ENCODE measurements at places on chromosomes 11 and 22. TPM values are rescaled to one million over a fixed set of nuclear protein-coding genes. Genes with fewer than 3 reads are reported as not detected.

Gene C11orf86
- polyA plus RNA-seq: not detected

Gene P2RY6
- polyA plus RNA-seq: 1.0 TPM

Gene TIMP3
- 137 TPM for polyA plus RNA-seq

Gene MS4A4E
- 0.72 TPM for polyA plus RNA-seq

Gene PTDSS2
- polyA plus RNA-seq: 40.8 TPM

Gene TXN2
- polyA plus RNA-seq: 119 TPM

Gene PNPLA5
- not detected for polyA plus RNA-seq

Gene IGSF22
- polyA plus RNA-seq: 2.3 TPM

Gene MAP6
- polyA plus RNA-seq: 5.7 TPM

Gene ZNF74
- 19.8 TPM for polyA plus RNA-seq

Gene CCDC87
- 0.26 TPM for polyA plus RNA-seq
